ENCODE measurements at places on chromosomes 6 and 20.

DNA sequence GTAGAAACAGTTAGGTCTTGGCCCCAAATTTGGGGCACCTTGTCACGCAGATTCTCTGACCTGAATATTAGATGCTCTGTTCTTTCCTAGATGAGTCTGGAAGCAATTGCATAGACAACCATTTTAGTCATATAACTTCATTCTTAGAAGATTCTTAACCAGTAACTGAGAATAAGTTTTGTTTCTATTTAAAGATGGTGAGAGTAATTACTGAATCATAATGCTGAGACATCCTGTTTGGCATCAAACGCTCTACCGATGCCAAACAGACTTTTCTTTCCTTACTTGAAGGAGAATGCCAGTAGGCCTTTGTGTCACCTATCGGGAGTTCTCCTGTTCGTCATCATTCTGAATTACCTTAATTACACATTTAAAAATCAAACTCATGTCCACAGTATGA, 131.6 kb upstream of the ID4 start:
- DNase-seq: no peak

DNA sequence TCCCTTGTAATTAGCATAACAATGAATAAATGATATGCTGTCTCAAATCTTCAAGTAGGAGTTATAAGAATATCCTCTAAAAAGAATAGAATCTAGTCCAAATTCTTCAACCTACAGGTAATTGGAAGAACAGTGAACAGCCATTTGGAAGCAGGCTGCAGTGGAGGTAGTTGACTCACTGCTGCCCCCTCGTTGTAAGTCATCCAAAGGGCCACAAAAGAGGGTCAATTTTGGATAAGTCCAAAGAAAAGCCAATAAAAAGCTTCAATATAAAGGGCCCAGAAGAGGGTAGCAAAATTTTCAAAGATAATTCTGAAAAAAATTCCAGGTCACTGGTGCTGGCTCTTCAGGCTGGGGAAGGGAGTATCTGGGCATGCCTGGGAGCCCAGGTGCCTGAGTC, 60.8 kb upstream of the SSTR4 start:
- no peak for DNase-seq

- no peak for DNase-seq
Measured at GRCh38 chr20:49759266-49759950, 45.7 kb upstream of the B4GALT5 start.

DNA sequence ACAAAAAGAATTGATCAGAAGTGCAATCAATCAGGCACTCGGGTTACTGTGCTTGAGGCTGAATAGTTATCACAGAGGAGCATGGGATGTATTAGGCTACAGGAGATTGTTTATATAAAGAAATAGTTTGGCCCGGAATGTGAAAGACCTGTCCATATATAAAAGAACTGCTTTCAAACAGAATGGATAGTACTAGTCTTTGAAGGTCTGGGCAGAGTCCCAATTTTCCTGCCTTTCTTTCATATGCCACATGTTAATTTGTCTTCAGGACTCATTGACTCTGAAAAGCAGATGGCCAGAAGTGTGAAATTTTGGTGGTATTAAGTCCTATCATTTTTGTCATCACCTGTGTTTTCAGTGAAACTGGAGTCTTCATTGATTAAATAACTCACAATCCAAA, 314.5 kb downstream of the EYA4 start:
- DNase-seq: no peak

- DNase-seq: no peak
Measured at GRCh38 chr6:23301556-23301955, 732.2 kb downstream of the HDGFL1 start.

DNA sequence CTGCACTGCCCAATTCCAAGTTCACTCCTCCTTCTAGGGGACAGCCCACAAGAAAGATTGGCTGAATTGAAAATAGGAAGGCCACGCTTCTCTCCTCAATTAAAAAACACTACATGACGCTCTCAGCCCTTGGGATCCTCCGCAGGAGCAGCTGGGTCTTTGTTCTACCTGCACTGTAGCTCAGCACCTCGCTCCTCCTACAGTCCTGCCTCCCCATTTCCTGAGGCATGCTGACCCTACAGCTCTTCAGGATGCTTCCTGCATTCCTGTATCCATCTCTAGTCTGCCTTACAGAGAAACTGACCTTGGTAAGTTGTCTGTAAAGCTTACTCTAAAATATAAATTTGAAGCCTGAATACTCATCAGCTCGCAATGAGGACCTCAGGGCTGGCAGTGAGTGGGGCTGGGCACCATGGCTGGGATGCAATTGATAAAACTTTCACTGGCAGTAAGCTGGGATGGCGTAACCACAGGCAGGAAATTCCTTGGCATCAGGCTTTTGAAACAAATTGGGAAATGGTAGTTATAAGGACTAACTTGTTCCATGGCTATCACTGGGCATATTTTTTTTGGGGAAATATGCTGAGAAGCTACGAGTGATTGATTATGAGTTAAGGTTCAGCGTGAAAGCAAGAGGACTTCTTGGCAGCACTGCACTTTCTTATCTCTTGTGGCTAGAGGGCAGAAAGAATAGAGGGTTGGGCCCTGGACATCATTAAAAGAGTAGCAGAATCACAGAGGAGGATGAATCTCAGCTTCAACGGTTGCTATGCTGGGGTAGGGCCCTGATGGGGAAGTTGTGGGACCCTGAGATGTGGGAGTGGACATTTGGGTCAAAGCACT, 11.7 kb upstream of the SIRPB1 start:
- DNase-seq: no peak

- DNase-seq: no peak
Measured at GRCh38 chr6:21596949-21597682, 3.6 kb downstream of the SOX4 start.

DNA sequence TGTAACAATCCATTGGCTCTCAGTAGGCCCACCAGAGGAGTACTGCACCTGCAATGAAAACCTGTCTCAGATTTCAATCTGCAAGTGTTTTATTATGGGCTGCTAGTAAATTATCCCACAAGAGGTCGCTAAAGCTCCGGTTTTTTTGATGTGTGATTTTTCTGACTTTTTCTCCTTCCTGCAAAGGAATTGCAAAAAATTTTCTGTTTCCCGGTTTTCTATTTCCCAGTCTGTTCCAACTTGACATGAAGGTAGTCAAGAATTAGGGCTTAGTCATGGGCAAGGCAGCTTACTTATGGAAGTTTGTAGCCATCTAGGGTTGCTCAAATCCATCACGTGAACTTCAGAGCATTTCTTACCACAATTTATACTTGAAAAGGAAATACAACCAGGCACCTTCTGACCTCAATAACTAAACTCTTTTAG, 38.5 kb upstream of the AHI1 start:
- no peak for DNase-seq

DNA sequence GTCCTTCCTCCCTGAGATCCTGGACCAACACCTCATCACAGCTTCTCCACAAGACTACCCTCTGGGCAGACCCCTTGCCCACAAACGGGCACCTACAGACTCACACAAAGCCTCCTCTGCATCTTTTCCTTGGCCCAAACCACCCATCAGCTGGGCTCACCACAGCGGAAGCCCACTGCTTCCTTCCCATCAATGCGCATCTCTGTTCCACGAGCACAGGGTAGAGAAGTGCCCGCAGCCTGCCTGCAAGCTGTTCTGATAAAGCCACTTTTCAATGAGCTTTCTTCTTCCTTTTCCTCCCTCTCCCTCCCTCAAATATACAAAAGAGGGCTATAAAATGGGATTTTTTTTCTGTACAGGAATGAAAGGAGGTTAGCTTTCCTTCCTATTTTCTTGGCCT, 111.2 kb downstream of the NFATC2 start:
- no peak for DNase-seq

DNA sequence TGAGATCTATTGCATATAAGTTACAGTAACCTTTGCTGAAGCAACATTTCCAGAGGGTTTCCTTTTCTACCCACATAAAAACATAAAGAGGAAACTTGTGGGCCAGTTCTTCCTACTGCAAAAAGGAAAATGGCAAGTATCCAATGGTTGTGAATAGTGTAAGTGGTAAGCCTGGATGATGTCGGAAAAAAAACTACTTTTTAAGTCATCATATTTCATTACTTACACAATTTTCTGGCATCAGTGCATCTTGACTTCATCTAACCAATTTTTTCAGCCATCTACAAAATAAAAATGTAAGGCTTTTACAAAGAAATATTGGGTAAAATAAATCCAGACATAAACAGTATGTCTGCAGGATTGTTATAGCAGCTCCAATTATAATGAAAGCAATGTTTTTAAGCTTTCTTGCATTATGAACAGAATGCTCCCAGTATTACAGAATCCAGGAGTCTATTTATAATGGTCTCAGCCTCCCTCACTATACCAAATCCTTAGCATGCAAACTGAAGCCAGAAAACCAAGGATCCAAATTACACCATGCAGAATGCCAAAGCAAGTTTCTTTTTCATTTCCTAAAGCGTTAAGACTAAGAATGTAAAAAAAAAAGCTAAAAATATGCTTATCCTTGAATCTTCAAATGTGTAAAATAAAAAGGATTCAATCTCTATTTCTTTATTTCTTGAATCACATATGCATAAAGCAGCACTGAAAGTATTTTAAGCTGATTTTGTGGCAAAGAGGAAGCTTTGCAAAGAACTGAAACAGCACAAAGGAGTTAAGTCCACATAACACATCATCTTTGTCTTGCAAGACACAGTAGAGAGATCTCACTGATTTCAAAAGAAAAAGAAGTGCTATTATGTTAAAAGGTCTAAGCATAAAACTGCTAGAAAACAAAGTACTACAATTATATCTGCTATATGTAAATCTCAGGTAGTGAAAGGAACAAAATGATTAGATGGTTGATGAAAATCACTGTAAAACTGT, 126.8 kb upstream of the HMGCLL1 start:
- no peak for DNase-seq

- no peak for DNase-seq
Measured at GRCh38 chr6:162728197-162728596, 423 bp downstream of the PACRG start.

- DNase-seq: no peak
Measured at GRCh38 chr6:77361018-77361417, 102.3 kb downstream of the HTR1B start.

GRCh38 chr6:139764498-139764986, 390.1 kb upstream of the CITED2 start:
- no peak for DNase-seq

GRCh38 chr20:35225319-35226125, 968 bp upstream of the MMP24 start:
- DNase-seq: no peak

DNA sequence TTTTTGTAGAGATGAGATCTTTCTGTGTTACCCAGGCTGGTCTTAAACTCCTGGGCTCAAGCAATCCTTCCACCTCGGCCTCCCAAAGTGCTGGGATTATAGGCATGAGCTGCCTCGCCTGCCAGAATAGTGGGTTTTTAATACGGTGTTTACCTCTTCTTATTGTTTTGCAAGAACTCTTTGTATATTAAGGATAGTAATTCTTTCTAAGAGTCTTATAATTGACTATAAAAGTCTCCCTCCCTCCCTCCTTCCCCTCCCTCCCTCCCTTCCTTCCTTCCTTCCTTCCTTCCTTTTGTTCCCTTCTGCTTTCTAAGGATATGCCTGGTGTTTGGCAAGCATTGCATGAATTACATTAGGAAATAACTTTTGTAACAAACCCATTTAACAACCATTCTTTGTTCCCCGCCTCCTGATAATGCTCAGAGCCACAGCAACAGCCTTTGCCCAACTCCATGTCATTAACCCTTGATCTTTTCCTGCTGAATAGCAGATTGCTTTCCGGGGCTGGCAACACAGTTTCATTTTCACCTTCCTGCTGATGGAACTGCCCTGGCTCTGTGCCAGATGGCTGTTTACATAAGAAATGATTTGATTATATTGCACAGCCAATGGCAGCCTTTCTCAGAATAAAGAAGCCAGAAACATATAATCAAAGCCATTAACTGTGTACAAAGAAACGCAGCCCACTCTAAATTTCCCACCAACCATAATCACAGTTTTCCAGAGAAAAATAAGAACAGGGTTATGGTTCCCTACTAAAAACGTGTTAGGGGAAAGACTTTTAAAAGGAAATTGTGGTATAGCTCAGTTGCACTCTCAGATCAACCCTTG, 143.7 kb upstream of the PTPN1 start:
- no peak for DNase-seq

GRCh38 chr6:51459958-51460357, 627.5 kb downstream of the PKHD1 start:
- no peak for DNase-seq
